GM12892 (cell line): ENCODE measurements at places on chromosomes 6 and 20.

DNA sequence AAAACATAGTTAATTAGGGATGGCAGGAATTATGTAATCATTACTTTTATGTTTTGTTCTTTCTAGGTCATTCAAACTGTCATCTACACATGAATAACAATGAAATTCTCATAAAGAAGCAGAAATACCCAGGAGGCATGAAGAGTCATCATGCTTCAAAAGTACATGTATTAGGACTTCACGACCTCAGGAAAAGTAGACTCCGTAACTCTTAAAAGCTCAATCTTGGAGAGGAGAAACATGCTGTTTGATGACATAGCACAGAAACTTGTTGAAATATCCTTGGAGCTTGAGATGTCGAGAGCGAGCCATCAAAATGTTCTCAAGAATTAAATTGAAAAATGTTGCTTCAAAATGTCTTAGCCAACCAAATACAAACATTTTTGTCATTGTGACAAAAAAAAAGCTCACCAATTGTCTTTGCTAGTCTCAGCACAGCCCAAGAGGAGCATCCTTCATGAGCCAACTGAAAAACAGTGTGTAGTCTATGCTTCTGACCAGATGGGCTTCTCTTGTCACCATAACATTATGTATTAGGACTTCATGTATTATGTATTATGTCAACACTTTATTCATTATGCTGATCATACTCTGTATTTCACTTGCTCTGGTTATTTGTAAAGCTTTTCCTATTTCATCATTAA is 28.2 kb upstream of the ANKEF1 start:
- no peak for DNase-seq

DNA sequence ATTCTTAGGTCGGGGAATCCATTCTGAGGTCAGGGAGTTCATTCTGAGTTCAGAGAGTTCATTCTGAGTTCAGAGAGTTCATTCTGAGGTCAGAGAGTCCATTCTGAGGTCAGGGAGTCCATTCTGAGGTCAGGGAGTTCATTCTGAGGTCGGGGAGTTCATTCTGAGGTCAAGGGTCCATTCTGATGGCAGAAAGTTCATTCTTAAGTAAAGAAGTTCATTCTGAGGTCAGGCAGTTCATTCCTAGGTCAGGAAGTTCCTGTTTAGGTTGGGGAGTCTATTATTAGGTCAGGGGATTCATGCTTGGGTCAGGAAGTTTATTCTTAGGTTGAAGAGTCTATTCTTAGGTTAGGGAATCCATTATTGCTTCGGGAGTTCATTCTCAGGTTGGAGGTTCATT is 16.5 kb upstream of the NXT1 start:
- no peak for DNase-seq

DNA sequence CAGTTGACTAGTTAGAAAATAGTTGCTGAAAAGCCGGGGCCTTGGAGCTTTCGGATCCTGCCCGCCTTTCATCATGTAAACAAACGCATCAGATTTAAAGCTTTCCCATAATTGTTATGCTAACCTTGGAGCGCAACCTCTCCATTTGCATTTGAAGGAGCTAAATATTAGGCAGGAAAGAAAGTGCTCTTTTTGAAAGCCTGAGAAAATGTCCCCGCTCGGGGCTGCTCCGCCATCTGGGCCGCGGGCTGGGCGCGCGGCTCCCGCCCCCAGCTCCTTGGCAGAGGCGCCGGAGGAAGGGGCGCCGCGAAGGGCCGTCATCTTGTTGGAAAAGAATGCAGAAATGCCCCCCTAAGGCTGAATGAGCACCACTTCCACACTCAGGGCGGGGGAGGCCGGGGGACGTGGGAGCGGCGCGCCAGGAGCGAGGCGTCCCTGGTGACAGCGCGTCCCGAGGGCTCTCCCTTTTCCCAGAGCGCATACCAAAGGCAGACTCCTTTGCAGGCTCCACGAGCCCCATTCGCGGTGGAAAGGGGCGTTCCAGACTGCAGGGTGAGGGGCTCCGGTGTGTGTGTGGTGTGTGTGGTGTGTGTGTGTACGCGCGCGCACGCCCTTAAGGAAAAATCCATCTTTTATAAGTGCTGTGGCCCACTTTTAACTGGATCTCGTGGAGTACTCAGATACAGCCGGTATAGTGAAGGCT is 145.6 kb upstream of the ID4 start:
- DNase-seq = no peak

- DNase-seq = no peak
Observed at GRCh38 chr6:147867433-147868226, 359.1 kb downstream of the SAMD5 start.

DNA sequence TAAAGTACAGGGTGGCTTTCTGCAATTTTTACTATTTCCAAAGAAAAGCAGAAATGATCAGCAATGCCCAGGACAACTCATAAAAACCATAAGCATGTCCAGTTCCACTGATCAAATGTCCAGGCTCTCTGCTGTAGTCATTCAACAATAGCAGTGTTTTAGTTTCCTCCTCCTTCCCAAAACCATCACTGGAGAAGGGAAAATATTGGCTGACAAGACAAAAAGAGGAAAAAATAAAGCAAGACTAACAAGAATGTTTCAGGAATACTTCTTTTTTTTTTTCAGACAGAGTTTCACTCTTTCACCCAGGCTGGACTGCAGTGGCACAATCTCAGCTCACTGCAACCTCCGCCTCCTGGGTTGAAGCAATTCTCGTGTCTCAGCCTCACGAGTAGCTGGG is 2.2 kb downstream of the UQCC1 start:
- no peak for DNase-seq

- no peak for DNase-seq
Observed at GRCh38 chr6:125797120-125797885, 6.5 kb downstream of the NCOA7 start.

DNA sequence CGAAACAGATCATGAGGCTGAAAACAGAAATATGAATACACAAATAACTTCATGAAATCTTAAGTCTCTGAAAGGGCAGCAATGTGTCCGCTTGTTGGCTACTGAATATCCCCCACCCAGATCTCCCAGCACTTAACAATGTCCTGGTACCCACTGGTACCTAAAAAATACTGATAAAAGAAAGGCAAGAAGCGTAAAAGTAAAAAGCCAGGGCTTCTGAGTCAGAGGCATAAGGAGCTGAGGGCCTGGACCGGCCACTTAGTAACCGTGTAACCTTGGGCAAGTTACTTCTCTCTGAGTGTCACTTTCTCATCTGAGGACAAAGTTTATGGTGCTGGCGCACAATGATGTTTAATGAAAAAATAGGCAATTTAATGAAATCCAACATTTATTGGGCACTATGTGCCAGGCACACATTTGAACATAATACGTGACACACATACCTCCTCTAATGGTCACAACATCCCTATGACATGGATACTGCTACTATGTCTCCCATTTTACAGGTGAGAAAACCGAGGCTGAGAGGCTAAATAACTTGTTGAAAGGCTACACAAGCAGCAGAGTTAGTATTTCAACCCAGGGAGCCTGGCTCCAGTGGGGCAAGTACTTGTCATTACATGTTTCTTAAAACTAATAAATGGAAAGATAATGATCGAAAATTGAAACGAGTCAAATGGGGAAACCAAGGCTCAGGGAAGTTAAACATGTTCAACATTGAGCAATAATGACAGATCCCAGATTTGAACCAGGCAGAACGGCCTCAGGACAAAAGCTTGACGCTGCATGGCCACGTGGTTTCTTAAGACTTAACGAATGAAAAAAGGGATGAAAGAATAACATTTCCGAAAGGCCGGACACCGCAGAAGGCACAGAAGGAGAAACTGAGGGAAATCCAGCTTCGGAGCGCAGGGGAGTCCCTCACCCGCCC is 828 bp downstream of the TP53RK start:
- DNase-seq = no peak

GRCh38 chr6:133991096-133991593 is 38.1 kb downstream of the TBPL1 start:
- DNase-seq = no peak

DNA sequence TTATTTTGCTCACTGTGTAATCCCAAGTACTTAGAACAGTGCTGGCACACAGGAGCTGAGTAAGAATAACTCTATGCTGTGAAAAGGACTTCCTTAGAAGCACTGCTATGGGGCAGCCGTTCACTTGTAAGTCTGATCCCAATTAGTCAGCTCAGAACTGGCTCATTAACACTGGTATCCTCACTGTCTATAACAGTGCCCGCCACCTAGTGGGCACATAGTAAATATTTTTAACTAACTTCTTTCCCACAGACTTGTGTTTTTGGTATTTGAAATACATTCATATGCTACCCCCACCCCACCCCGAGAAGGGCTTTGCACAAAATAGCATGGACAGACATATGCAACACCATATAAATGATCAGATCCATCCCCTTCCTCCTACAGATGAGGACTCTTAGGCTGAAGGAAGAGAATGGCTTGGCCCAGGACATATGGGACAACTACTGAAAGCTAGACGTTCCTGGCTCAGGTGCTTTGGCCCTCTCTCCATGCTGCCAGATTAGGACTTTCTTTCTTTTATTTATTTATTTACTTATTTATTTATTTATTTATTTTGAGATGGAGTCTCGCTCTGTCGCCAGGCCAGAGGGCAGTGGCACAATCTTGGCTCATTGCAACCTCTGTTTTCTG is 47.1 kb downstream of the DST start:
- no peak for DNase-seq

DNA sequence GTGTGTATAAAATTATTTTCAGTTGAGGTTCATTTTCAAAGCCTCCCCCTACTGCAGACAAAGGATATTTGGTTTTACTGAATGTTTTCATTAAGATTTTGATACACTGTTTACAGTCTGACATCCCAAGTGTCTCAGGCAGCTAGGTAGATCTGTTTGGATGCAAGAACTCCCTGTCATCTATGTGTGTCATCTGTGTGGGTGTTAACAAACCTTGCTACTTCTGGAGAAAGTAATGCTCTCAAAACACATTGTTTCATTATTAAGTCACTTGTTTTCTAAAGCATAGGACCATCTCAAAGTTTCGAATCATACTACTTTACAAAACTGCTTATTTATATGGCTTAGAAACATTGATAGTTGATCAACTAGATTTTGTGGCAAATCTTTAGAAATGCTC is 114.5 kb upstream of the TMEM170B start:
- no peak for DNase-seq

- no peak for DNase-seq
Observed at GRCh38 chr6:11788043-11788442, 9.4 kb upstream of the ADTRP start.

- no peak for DNase-seq
Observed at GRCh38 chr6:11460837-11461661, 76.5 kb upstream of the TMEM170B start.
